NCI-H526 treated with DMSO at 0.1 percent for 48 hours (cell line): ENCODE measurements at places on chromosomes 5 and 9.
A peak's percentile ranks its signal among the peaks of the same experiment; 100 is the strongest.

DNA sequence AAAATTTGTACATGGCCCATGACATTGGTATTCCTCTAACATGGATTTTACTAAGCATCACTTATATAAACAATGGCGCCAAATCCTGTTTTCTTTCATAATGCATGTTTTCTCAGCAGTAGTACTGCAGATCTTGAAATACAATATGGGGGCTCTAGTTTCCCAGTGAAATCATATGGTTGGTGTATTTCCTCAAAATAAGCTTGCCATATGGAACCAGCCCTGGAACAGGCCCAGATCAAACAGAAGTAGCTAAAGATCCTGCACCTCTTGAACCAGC is 163.9 kb downstream of the ZNF608 start:
- DNase-seq = no peak

- DNase-seq = no peak
These were observed 51.7 kb upstream of the RIC1 start for GRCh38 chr9:5577225-5577624.

DNA sequence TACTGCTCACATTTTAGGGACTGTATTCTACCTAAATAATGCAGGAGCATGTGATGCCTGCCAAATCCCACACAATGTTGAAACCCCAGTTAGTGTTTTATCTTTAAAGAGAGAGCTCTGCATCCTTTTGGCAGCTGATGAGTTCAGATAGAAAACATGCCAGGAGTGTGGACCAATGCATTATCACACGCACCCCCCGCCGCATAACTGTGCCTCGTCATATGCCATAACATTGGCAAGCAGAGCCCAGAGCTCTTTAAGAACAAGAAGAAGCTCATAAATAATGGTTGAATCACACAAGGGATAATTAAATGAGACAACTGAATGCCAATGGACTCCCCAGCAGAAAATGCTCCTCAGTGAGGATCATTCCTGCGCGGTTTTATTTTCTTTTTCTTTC is 52.8 kb upstream of the RORB start:
- no peak for DNase-seq

- no peak for DNase-seq
These were observed 20.8 kb upstream of the CEP120 start for GRCh38 chr5:123444016-123444415.

DNA sequence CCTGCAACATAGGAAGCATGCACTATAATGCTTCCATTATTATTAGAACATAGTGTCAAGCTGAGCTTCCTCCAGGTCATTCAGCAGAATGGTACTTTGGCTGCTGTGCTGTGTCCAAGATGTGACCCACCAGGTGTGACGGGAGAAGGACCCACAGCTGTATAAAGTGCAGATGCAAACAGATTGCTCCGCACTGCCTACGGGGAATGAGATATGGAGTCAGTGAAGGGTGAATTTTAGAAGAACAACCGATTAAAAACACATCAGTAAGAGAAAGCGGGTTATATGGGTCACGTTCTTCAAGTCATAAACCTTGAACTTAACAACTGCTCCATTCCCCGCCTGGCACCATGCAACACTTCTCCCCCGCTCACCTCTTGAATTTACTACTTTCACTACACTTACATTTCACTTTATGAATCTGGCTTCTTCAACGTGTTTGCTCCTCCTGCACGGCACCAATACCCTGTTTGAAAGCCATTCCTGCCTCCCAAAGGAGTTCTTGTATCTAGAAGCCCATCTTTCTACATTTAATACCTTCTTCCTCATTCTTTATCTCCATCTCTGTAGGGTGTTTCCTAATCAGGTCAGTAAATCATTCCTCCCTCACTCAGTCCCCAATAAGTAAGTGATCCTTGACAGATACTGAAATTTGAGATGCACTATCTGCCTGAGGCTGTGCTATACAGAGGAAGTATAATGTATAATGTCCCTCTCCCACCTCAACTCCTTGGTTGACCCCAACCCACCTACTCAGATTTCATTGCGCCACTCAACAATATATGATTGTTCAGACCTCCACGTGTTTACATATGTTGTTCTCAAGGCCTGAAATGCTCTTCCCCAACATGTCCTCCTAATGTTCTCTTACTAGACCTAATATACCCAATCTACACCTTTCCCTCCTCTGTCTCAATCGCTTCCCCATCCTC is 25.9 kb downstream of the BRINP1 start:
- DNase-seq = no peak

GRCh38 chr5:95152535-95152934 is 132.4 kb downstream of the MCTP1 start:
- DNase-seq = no peak

- DNase-seq = no peak
These were observed 6.4 kb downstream of the B4GALT7 start for GRCh38 chr5:177606071-177607051.

- DNase-seq = no peak
These were observed 37.5 kb downstream of the ZNF618 start for GRCh38 chr9:113913426-113914195.

DNA sequence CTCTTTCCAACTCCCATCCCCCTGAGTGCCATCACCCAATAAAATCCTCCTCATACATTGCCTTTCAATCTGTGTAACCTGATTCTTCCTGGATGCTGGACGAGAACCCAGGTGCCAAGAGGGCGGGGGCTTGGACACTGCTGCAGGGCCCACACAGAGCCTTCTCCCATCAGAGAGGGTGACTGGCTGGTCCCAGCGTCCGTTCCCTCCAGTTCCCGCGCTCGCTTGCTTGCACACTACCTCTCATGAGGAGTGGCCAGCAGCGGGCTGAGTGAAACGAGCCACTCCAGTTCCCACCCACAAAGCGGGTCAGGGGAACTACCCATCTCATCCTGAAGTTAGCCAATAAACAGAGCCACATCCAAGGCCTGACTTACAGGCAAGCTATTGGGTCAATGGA is 602.6 kb upstream of the ADAMTS16 start:
- no peak for DNase-seq

GRCh38 chr5:107945061-107945460 is 274.3 kb upstream of the EFNA5 start:
- DNase-seq = no peak

DNA sequence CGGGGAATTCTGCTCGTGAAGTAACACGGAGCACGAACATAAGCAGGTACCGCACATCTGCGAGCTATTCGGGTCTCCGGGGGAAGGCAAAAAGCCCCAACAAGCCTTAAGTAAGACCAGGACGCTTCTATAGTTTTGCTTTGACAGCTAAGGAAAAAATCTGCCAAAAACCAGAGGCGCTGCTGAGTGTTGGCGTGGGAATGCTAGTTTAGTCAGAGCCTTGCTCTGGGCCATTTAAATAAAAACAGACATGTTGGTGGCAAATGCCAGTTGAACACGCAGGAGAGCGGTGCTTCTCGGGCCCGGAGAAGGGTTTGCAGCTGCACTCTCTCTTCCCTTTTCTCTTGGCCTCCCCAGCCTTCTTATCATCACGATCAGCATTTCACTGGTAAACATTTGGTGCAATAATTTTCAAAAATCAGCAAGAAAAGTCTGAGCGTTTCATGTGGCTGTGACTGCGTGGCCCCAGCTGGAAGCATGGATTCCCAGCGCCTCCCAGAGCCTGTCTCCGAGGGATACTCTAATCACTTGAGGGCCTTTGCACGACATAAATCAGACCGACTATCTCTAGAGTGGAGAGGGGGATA is 6.4 kb upstream of the NOTCH1 start:
- peak; percentile 13 for DNase-seq

DNA sequence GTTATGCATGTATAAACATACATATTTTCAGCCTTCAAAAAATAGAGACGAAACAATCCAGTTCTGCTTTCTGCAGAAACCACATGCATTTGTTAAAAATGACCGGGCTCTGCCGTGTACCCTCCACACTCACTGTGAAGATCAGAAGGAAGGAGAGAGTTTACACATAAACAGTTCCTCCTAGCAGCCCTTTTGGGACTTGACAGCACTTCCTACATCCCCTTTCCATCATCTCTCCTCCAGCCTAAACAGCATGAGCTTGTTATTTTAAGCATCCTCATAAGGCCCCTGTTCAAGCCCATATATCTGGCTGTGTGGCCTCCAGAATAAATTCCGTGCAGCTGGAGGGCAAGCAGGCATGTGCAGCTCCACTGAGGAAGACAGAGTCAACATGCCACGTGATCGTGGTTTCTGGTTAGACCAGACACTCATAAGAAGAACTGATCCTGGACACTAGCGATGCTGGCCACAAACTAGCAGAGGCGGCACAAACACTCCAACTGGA is 42.2 kb downstream of the NIPAL4 start:
- no peak for DNase-seq

DNA sequence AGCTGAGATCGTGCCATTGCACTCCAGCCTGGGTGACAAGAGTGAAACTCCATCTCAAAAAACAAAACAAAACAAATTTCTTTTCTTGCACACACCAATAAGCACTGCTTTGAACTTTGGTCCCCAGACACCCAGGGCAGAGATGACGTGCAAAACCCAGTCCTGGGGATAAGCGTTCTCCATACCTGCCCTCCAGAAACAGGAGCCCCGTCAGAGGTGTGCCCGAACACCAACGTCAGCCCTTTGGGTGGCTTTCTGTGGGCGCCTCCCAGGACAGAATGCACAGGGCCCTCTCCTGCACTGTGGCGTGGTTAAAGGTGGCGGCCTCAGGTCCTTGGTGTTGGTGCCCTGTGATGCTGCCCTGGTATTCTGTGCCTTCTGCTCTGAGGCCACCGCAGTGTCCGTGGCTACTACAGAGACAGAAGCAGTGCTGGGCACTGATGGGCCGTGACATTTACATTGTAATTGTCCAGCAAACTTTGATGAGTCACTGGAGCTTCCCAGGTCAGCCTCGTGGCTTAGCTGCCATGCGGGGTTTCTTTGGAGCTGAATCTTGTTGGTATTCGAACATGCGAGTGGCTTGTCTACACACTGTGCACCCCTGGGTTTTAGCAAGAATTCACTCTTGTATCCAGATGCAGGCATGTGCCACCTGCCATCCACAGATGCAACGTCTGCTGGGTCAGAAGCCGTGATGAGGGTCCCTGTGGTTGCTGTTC is 9.8 kb downstream of the PPP1R26 start:
- no peak for DNase-seq

- DNase-seq = no peak
These were observed 84.6 kb upstream of the SNX2 start for GRCh38 chr5:122690266-122690665.

DNA sequence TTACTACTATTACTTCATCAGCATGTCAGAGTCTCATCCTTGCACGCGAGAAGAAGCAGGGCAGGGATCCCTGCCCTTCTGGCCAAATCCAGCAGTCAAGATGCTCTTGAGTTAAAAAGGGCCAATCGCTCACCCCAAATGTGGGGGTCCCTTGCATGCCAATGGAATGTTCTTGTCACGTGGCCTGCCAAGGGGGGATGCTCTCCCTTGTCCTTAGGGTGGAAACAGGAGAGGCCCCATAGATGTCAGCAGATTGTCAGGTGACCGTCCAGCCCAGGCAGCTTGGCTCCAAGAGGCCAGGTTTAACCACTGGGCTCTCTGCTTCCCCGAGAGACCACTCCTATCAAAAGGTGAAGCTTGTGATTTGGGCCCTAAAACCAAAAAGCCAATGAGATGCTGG is 25.3 kb upstream of the DUSP1 start:
- DNase-seq = no peak

- DNase-seq = no peak
These were observed 24.6 kb upstream of the CER1 start for GRCh38 chr9:14747111-14747510.

- no peak for DNase-seq
These were observed 6.6 kb downstream of the C5orf52 start for GRCh38 chr5:157677931-157678330.

DNA sequence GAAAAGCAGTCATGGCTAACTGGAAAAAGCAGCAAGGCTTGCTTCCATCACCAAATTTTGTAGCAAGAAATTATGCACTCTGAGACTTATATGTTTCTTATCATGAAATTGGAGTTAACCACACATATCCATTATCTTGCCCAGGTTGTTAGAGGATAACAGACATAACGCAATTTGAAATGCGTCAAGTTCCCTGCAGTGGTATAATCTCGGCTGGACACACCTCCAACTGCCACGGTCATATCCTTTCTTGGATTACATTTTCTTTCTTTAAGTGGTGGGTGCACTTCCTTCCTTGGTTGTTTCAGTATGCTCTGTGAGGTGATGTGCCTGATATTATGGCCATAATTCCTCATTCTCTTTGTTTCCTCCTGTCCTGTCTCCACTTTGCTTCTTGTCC is 695.0 kb upstream of the DMAC1 start:
- DNase-seq = no peak
